ENCODE measurements at places on chromosomes 1 and 21.
A peak's percentile ranks its signal among the peaks of the same experiment; 100 is the strongest.

GRCh38 chr1:30677471-30677870, 45.9 kb downstream of the MATN1 start:
- H3K4me3 ChIP-seq = no peak overlapping the region
- H3K36me3 ChIP-seq = no peaks in the 10 kb centered on the region
- H3K4me1 ChIP-seq = peaks cover 11% of the 10 kb centered on the region
- peaks cover 72% of the 10 kb centered on the region for H3K27me3 ChIP-seq
- DNase-seq = no peak
- H3K27ac ChIP-seq = no peak overlapping the region

DNA sequence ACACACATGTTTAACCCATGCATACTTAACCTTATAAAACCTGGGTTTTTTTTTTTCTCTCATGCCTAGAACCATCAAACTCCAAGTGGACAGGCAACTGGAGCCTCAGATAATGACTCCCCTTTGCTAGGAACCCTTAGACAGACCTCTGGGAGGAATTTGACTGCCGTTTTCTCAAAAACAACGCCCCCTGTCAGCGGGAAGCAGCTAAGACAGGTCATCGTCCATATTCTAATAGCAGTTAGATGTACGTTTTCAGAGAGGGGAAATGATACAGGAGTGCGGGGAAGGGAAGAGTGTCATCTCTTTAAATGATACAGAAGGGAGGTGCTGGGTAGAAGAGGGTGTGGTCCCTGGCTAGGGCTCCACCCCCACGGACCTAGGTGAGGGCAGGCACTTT, 34.7 kb downstream of the LRRC3 start:
- DNase-seq = no peak
- no peaks in the 10 kb centered on the region for H3K4me1 ChIP-seq
- H3K27ac ChIP-seq = no peak overlapping the region
- no peaks in the 10 kb centered on the region for H3K27me3 ChIP-seq

- no peak overlapping the region for H3K27ac ChIP-seq
- H3K4me3 ChIP-seq = no peak overlapping the region
- H3K27me3 ChIP-seq = no peaks in the 10 kb centered on the region
- no peak for DNase-seq
- H3K36me3 ChIP-seq = no peaks in the 10 kb centered on the region
Measured at GRCh38 chr1:214228976-214229375, 52.0 kb upstream of the SMYD2 start.

GRCh38 chr1:238752327-238752726, 634.0 kb upstream of the CHRM3 start:
- H3K4me1 ChIP-seq = no peaks in the 10 kb centered on the region
- no peak overlapping the region for H3K27ac ChIP-seq
- no peaks in the 10 kb centered on the region for H3K36me3 ChIP-seq

- H3K27ac ChIP-seq = peak overlapping the region; percentile 59
- no peak overlapping the region for H3K4me3 ChIP-seq
- DNase-seq = no peak
Measured at GRCh38 chr1:225844236-225845061, 34.5 kb downstream of the EPHX1 start.

DNA sequence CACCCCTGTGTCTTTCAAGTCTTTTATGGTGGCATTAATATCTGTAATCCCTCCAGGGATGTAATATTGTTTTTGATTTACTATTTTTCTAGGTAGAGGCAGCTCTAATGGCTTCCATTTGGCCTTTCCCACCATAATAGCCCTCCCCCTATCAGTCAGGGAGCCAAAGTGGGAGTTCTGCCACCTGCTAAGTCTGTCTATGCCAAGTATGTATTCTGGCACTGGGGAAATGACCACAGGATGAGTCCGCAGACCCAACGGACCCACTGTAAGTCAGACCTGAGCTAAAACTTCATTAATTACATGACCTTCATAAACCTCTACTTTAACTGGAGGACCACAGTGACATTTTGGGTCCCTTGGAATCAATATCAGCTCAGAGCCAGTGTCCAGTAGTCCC, 77.1 kb downstream of the GBP6 start:
- H3K27ac ChIP-seq = no peak overlapping the region
- peaks cover 28% of the 10 kb centered on the region for H3K4me1 ChIP-seq
- H3K27me3 ChIP-seq = no peaks in the 10 kb centered on the region
- DNase-seq = no peak
- no peaks in the 10 kb centered on the region for H3K36me3 ChIP-seq

- no peak overlapping the region for H3K4me3 ChIP-seq
- DNase-seq = no peak
- H3K27ac ChIP-seq = peak overlapping the region; percentile 79
- H3K4me1 ChIP-seq = peaks cover 24% of the 10 kb centered on the region
- H3K36me3 ChIP-seq = peaks cover 25% of the 10 kb centered on the region
Measured at GRCh38 chr1:183239793-183240525, 53.9 kb downstream of the LAMC2 start.

GRCh38 chr1:150906329-150906728, 19.4 kb downstream of the CTXND2 start:
- H3K27me3 ChIP-seq = no peaks in the 10 kb centered on the region
- no peaks in the 10 kb centered on the region for H3K4me1 ChIP-seq
- no peak overlapping the region for H3K4me3 ChIP-seq
- no peak overlapping the region for H3K27ac ChIP-seq

DNA sequence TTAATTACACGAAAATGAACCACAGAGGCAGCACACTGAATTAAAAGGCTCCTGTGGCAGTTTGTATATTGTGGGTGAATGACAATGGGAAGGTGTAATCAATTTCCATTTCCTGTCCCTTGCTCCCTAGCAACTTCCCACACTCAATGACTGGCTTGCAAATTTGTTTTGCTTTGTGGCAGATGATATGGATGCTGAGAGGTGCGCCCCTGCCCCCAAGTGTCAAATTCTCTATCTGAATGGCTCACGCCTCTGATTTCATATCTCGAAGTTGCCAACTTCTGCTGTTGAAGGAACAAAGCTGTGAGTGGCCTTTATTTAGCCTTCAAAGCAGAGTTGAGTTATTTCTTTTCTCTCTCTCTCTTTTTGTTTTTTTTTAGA, 86.0 kb downstream of the FOXD2 start:
- H3K4me3 ChIP-seq = no peak overlapping the region
- no peak overlapping the region for H3K27ac ChIP-seq
- H3K36me3 ChIP-seq = no peaks in the 10 kb centered on the region
- no peaks in the 10 kb centered on the region for H3K27me3 ChIP-seq
- H3K4me1 ChIP-seq = no peaks in the 10 kb centered on the region
- no peak for DNase-seq

GRCh38 chr1:151945725-151946722, 36.7 kb upstream of the THEM4 start:
- no peaks in the 10 kb centered on the region for H3K27me3 ChIP-seq
- no peak overlapping the region for H3K4me3 ChIP-seq
- peak overlapping the region; percentile 90 for H3K27ac ChIP-seq
- peaks cover 8% of the 10 kb centered on the region for H3K4me1 ChIP-seq
- peak; percentile 71 for DNase-seq

DNA sequence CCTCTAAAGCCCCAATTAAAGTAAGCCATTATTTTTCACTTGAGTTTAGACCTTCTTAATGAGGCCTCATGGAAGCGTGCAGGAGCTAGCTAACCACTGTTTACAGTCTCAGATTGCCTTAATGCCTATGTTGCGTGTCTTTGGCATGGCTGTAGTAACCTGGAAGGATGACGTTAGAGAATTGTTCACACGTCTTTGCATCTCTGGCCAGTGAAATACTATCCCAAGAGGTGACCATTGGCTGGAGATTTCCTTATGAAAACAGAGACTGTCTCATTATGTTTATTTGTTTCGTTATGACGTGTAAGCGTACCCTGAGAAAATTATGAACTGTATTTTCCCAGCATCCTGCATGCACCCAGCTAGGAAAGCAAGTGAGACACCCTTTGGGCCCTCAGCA, 18.6 kb upstream of the BMP8A start:
- H3K4me1 ChIP-seq = no peaks in the 10 kb centered on the region
- H3K27ac ChIP-seq = no peak overlapping the region
- H3K36me3 ChIP-seq = peaks cover 32% of the 10 kb centered on the region
- DNase-seq = no peak
- no peak overlapping the region for H3K4me3 ChIP-seq
- H3K27me3 ChIP-seq = no peaks in the 10 kb centered on the region

GRCh38 chr1:206098242-206098919, 18.8 kb downstream of the AVPR1B start:
- H3K27ac ChIP-seq = no peak overlapping the region
- DNase-seq = no peak
- H3K4me1 ChIP-seq = no peaks in the 10 kb centered on the region
- H3K4me3 ChIP-seq = no peak overlapping the region
- no peaks in the 10 kb centered on the region for H3K36me3 ChIP-seq

DNA sequence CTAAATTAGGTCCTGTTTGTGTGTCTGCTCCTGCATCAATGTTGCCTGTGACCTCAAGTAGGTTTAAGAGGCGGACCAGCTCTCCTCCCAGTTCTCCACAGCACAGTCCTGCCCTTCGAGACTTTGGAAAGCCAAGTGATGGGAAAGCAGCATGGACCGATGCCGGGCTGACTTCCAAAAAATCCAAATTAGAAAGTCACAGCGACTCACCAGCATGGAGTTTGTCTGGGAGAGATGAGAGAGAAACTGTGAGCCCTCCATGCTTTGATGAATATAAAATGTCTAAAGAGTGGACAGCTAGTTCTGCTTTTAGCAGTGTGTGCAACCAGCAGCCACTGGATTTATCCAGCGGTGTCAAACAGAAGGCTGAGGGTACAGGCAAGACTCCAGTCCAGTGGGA, 79.9 kb downstream of the PRDM2 start:
- H3K4me1 ChIP-seq = no peaks in the 10 kb centered on the region
- peaks cover 100% of the 10 kb centered on the region for H3K36me3 ChIP-seq
- no peak for DNase-seq
- no peak overlapping the region for H3K4me3 ChIP-seq
- H3K27ac ChIP-seq = no peak overlapping the region

DNA sequence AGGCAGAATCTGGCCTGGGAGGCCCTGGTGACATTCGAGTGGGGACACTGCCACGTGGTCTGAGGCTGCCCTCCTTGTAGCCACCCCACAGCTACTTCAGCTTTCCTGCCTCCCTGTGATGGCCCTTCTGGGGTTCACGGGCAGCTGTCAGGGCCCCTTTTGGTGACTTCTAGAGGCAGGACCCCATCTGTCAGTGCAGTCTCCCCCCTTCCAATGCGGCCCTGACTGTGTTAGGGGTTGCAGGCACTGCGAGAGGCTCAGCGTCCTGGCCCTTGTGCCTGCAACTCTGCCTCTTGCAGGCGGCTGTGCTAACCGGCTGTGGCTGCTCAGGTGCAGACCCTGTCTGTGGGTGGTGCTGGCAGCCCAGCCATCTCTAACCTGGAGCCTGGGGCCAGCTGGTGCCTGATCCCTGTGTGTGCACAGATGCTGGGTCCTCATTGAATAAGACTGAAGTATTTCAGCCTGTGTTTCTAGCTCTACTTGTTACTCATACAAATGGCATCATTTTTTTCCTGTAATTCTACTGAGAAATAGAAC, 62.2 kb downstream of the S100B start:
- H3K27me3 ChIP-seq = no peaks in the 10 kb centered on the region
- no peak overlapping the region for H3K27ac ChIP-seq
- no peak overlapping the region for H3K4me3 ChIP-seq
- DNase-seq = no peak

DNA sequence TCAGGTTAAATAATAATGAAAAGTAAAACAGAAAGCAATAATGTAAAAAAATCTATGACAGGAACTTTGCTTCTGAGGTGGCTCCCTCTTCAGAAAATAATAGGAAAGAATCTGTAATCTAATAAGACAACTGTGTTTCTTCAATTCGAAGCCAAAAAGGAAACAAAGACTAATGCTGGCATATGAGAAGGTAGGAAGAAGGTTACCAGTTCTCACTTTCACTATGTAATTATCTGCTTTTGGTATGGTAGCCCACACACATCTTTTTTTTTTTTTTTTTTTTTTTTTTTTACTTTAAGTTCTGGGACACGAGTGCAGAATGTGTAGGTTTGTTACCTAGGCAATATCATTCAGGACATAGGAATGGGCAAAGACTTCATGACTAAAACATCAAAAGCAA, 47.1 kb downstream of the COP1 start:
- no peaks in the 10 kb centered on the region for H3K4me1 ChIP-seq
- no peak for DNase-seq
- no peak overlapping the region for H3K27ac ChIP-seq
- no peak overlapping the region for H3K4me3 ChIP-seq

DNA sequence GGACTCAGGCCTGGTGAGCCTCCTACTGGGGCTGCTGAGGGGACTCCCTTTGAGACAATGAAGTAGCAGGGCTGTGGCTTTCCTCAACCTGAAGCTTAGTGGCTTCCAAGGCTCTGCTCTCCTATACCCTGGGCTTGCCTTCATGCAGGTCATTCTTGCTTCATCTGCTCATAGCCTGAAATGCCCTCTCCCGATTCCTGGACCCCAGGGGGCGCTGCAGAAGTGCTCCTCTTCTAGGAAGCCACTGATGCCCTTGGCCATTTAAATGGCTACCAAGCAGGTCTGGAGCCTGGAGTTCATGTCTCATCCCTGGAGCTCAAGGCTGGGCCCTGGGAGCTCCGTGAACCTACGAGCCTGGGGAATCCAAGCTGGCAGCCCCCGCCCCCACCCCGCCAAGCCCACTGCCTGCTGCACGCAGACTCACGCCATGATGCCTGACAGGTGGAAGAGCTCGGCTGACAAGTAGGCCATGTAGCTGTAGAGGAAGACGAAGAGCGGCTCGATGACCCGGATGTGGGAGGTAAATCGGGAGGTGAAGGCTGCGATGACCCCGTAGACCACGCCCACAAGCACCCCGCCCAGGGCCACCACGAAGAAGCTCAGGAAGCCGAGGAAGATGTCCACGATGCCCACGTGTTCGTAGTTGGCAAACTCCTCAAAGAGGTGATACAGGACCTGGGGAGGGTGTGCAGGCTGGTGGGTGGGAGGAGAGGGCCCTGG, 45.7 kb downstream of the SLC9A1 start:
- H3K27me3 ChIP-seq = no peaks in the 10 kb centered on the region
- H3K36me3 ChIP-seq = peaks cover 17% of the 10 kb centered on the region
- H3K27ac ChIP-seq = no peak overlapping the region
- no peak for DNase-seq
- no peak overlapping the region for H3K4me3 ChIP-seq

GRCh38 chr1:18373882-18374493, 106.7 kb upstream of the KLHDC7A start:
- no peak overlapping the region for H3K27ac ChIP-seq
- no peaks in the 10 kb centered on the region for H3K27me3 ChIP-seq
- H3K36me3 ChIP-seq = no peaks in the 10 kb centered on the region
- no peak for DNase-seq
- H3K4me3 ChIP-seq = no peak overlapping the region
- no peaks in the 10 kb centered on the region for H3K4me1 ChIP-seq

- no peaks in the 10 kb centered on the region for H3K36me3 ChIP-seq
- peaks cover 13% of the 10 kb centered on the region for H3K4me1 ChIP-seq
- peak overlapping the region; percentile 95 for H3K27ac ChIP-seq
- H3K27me3 ChIP-seq = no peaks in the 10 kb centered on the region
- peak; percentile 40 for DNase-seq
Measured at GRCh38 chr1:226110249-226111097, 48.0 kb downstream of the H3-3A start.

DNA sequence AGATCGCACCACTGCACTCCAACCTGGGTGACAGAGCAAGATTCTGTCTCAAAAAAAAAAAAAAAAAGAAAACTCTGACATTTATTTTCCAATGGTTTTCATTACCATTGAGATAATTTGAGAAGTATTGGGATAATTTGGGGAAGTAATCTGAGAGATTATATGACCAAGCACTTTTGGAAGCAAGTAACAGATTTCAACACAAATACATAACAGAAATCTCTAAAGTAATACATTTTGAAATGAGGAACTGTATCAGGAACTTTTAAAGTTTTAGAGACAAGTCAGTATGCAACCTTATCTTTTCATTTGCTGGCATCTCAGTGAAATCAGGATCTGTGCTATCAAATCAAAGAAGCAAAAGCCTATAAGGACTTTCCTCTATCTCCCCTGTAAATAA, 25.4 kb upstream of the SLC16A1 start:
- no peak overlapping the region for H3K4me3 ChIP-seq
- no peak for DNase-seq
- no peaks in the 10 kb centered on the region for H3K27me3 ChIP-seq
- H3K27ac ChIP-seq = no peak overlapping the region
- H3K4me1 ChIP-seq = peaks cover 2% of the 10 kb centered on the region
